Thyroid gland (tissue), 4 donors: ENCODE measurements at places on chromosomes 7 and 10. TPM values are rescaled to one million over a fixed set of nuclear protein-coding genes. Genes with fewer than 3 reads are reported as not detected.

DNA sequence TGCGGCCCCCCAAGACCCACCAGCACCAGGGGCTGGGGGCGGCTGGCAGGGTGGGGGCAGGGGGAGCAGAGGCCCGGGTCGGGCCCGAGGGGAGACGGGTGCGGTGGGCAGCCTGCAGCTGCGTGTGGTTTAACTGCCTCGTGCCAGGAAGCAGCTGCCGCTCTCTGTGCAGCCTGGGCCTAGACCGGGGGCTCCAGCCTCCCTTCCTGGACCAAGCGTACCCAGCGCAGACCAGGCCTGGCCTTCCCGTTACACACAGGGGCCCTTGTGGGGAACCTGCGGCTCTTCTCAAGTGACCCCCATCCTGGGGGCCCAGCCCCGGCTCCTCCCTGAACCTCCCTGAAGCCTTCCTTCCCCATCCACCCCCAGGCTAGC, 6.6 kb upstream of the INTS1 start:
- DNase-seq: no peak

GRCh38 chr10:112728997-112729396, 221.1 kb upstream of the TCF7L2 start:
- no peak for DNase-seq

GRCh38 chr10:78218798-78219490, 185.3 kb downstream of the RPS24 start:
- DNase-seq: no peak

GRCh38 chr7:10536561-10536960, 437.1 kb upstream of the PHF14 start:
- DNase-seq: no peak

DNA sequence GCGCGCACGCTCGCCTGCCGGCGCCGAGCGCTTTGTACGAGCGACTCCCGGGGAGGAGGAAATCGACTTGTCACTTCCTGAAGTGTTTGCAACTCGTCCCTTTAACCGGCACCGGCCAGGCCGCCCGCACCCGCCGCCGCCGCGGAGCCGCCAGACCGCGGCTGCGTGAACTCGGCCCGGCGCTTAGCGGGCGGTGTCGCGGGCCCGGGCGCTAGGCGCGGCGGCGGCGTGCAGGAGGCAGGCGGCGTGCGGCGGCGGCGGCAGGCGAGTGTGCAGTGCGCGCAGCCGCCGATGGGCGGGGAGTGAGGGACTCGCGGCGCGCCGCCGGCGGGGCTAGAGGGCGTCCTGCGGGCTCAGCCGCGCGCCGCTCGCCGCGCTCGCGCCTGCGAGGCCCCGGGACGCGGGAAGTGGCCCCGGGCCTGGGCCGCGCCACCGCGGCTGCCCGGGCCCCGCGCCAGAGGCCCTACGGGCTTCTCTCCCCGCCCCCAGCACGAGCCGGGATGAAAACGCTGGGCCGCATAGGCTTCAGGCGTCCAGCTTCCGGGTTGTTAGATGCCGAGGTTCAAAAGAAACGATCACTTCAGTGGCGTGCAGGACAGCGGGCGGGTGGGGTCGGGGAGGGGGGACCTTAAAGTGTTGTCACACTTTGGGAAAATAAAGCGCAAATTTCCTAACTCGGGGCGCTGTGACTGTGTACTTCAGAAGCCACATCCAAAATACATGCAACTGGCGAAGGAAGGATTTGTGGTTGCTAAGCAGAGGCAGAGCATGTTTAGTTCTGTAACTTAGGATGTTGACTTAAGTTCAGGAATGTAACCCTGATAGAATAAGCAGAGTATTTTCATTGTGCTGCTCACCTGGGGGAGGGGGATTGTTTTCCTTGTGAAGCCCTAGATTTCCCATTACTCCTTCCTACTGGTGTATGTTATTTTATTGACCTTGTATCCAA, at the start of gene FAM53B:
Gene FAM53B (minus strand): TSS at position 277 of the 949 bp plus-strand sequence. CDS start 37,665 bp downstream, outside the sequence.
- peak; percentile 83 for DNase-seq

GRCh38 chr10:71314028-71314693, 4.9 kb upstream of the SLC29A3 start:
- DNase-seq: no peak

DNA sequence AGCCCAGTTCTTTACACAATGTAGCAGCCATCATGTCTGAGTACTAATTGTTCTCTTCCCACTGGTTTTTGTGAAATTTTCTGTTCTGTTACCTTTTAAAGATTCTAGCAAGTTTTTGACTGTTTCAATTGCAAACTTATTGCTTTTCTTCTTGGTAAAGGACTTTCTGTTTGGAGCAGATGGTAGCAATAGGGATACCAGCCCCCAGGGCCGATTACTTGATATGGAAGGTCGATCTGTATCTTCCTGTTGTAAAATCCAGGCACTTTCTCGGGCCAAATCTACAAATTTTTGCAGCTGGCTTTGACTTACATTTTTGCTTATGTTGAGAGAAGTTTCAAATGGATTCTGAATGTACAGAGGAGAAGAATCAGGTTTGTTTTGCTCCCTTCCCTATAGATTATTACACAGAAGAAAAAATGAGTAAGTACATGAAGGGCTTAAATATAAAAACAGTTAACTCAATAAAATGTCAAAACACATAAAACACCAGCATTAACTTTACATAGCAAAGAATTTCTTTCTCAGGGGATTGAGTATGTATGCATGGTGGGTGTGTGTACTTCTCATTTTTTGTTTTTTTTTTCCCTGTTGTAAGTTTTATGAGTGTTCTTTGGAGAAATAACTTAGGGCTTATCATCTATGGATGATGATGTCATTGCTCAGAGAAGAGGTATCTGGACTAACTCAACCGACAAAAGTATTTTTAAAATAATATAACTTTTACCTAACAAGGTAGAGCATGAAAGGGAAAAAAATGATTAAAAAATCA, 35.3 kb downstream of the MTPAP start:
- DNase-seq: no peak

- no peak for DNase-seq
Measured at GRCh38 chr7:41975849-41976248, 261.2 kb downstream of the GLI3 start.

GRCh38 chr10:128576336-128576735, 450.1 kb upstream of the MKI67 start:
- no peak for DNase-seq

Gene CHRM2
- not detected for total RNA-seq

Gene NODAL
- total RNA-seq: not detected

Gene ABCC2
- 0.67 TPM for total RNA-seq

Gene MEOX2
- 7.5 TPM for total RNA-seq

- DNase-seq: peak; percentile 85
Measured at GRCh38 chr7:51316666-51317581, at the start of gene COBL. Gene COBL (minus strand): TSS chr7:51316809. CDS start chr7:51316633, 176 bp downstream.

- no peak for DNase-seq
Measured at GRCh38 chr7:143458263-143458662, 15.0 kb downstream of the TAS2R60 start.

DNA sequence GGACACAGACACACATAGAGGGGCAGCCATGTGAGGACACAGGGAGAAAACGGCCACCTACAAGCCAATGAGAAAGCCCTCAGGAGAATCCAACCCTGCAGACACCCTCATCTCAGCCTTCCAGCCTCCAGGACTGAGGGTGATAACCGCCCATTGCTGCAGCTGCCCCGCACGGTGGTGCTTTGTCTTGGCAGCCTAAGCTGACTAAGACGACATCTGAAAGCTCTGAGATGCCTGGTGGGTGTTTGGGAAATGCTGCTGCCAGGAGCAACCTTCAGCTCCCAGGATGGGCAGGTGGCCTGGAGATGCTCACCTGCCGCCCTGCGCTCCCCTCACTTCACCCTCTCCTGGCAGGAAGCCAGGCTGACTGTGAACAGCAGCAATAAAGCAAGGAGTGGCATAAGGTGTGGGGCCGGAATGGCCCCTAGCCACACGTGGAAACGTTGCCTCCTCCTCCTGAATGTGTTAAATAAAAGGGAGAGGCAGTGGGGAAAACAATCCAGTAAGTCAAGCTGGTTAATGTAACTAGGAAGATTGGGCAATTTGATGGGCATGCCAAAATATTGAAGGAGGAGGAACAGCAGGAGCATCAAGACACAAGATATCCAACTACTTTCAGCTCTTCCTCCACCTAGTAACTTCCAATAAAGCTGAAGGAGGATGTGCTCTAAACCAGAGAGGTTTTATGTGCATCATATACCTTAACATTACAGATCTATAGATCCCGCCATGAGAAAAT, 121.5 kb downstream of the TNS3 start:
- DNase-seq: peak; percentile 48

Gene RBP3
- total RNA-seq: not detected

Gene INHBA
- 3.0 TPM for total RNA-seq

Gene CPED1
- 7.4 TPM for total RNA-seq

GRCh38 chr10:130341356-130341755, 205.2 kb downstream of the GLRX3 start:
- no peak for DNase-seq

- DNase-seq: no peak
Measured at GRCh38 chr10:35442028-35442427, 105.7 kb downstream of the CCNY start.

GRCh38 chr10:71390461-71390835, 6.3 kb upstream of the CDH23 start:
- DNase-seq: no peak
